SJSA1 (cell line): ENCODE measurements at places on chromosomes 1 and 21. TPM values are rescaled to one million over a fixed set of nuclear protein-coding genes. Genes with fewer than 3 reads are reported as not detected.

- no peak overlapping the region for H3K4me3 ChIP-seq
- H3K36me3 ChIP-seq: peaks cover 85% of the 10 kb centered on the region
- H3K27me3 ChIP-seq: no peaks in the 10 kb centered on the region
- H3K4me1 ChIP-seq: peaks cover 16% of the 10 kb centered on the region
- DNase-seq: no peak
Measured at GRCh38 chr1:53959664-53960250, 13.6 kb downstream of the LRRC42 start.

GRCh38 chr1:10699470-10699835, 97.0 kb downstream of the CASZ1 start:
- H3K4me1 ChIP-seq: peaks cover 4% of the 10 kb centered on the region
- H3K27me3 ChIP-seq: peaks cover 45% of the 10 kb centered on the region
- H3K36me3 ChIP-seq: no peaks in the 10 kb centered on the region
- no peak overlapping the region for H3K4me3 ChIP-seq

DNA sequence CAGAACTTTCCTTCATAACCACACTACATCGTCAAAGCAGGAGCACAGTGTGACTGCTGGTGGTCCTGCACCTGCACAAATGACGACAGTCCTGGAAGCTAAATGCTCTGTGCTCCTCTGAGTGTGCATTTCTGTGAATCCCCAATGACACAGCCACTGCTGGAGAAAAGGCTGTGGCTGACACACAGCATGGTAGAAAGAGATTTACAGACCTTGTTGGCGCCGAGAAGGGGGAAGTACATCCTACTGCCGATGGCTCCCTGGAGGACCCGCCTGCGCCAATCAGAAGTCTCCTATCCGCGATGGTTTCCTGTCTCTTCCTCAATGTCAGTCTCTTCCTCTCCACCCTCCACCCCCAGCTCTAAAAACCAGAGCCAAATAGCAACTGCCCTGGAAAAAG, 115.4 kb upstream of the RAB4A start:
- H3K36me3 ChIP-seq: no peaks in the 10 kb centered on the region
- H3K4me3 ChIP-seq: no peak overlapping the region
- DNase-seq: no peak
- no peaks in the 10 kb centered on the region for H3K27me3 ChIP-seq

DNA sequence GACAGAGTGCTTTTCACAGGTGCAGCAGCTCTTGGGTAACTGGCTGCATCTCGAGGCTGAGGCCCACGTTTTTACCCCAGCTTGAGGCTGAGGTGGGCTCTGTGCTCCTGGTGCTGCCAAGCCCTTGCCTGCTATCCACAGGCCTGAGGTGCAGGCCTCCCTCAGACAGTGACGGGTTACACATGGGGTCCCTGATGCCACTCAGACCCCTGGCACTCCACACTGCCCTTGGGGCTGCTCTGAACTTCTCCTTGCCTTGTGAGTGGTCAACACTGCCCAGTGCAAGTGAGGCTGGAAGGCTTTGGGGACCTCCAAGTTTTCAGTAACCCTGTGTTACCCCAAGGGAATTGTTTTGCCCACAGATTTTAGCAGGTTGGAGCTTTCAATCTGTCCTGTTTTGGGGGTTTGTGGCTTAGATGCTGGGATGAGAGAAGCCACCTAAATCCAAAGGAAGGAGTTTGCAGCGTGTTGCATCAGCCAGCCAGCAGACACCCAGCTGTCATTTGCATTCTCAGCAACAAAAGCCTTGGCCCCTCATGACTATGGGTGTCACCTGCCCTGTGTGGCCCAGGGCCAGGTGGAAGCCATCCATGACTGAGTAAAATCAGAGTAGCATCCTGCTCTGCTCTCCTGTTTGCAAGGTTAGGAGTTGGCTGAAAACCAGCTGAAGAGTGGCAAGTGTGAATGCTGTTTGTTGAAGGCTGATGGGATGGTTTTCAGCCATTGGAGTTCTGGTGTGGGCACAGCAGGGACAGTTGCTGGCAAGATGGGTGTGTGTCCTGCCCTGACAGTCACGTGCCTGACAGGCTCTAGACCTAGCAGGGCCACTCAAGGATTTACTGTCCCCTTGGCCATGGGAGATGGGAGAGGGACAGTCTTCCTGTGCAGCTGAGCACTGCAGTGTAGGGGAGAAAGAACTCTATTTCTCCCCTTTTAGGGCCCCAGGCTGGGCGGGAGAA, 3.2 kb downstream of the RNF187 start:
- peaks cover 37% of the 10 kb centered on the region for H3K36me3 ChIP-seq
- H3K27ac ChIP-seq: no peak overlapping the region
- H3K27me3 ChIP-seq: no peaks in the 10 kb centered on the region
- peaks cover 22% of the 10 kb centered on the region for H3K4me1 ChIP-seq

DNA sequence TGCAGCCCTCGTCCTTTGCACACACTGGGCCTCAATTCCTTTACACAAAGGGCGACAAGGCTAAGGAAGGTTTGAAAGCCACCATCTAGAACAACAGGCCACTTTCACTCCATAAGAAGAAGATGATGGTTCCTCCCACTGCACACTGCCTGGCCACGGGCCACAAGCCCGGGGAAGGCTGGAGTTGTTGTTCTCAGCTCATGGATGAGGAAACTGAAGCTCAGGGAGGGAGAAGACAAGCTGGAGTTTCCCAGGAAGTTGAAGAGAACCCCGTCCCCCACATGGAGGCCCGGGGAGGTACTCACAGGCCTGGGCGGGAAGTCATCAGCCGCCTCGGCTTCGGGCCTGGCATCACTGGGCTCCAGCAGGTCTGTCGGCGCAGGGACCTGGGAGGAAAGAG, 24.6 kb upstream of the DDOST start:
- no peaks in the 10 kb centered on the region for H3K4me1 ChIP-seq
- no peak overlapping the region for H3K27ac ChIP-seq
- H3K4me3 ChIP-seq: no peak overlapping the region
- H3K27me3 ChIP-seq: no peaks in the 10 kb centered on the region

GRCh38 chr1:42152907-42153600, at the start of gene GUCA2B:
TSS of gene GUCA2B (plus strand) at chr1:42153410. CDS start at chr1:42153451, 41 bp downstream.
- H3K4me3 ChIP-seq: no peak within 1 kb of the TSS
- DNase-seq: no peak
- 0 out of 2 replicates have a peak, but pooled peaks cover 7% of the 10 kb centered on the region for H3K27me3 ChIP-seq
- no peaks in the 10 kb centered on the region for H3K36me3 ChIP-seq

DNA sequence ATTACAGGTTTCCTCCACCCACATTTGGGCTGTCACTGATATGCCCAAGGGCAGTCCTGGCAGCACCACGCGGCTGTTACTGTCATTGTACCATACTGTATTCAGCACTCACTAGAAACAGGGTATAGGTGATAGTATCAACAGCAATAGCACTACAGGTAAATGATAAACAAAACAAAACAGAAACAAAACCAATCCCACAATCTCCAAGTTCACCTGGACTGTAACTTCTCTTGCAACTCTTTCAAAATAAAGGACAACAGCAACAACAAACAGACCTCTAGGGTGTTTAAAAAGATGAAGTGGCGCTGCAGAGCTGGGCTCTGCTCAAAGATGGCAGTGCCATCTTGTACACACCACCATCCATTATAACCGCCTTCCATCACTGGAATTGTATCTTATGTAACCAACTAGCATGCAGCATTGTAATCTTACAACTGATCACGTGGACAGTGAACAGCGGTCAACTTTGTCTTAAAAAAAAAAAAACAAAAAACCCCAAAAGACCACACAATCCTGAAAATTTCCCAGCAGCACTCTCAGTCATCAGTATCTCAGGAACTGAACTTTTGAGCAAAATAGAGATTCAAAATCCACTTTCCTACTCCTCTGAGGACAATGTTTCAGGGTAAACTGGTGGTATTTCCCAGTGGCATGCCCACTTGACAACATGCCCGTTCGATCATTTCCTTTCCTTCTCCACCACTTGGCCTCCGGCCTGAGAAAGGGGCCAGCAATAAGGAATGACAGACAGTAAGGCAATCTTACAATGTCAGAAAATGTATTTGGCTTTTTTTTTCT, 3.8 kb downstream of the IRF2BP2 start:
- H3K4me3 ChIP-seq: peak overlapping the region; percentile 71
- H3K27me3 ChIP-seq: no peaks in the 10 kb centered on the region
- H3K36me3 ChIP-seq: peaks cover 72% of the 10 kb centered on the region
- peak overlapping the region; percentile 88 for H3K27ac ChIP-seq

DNA sequence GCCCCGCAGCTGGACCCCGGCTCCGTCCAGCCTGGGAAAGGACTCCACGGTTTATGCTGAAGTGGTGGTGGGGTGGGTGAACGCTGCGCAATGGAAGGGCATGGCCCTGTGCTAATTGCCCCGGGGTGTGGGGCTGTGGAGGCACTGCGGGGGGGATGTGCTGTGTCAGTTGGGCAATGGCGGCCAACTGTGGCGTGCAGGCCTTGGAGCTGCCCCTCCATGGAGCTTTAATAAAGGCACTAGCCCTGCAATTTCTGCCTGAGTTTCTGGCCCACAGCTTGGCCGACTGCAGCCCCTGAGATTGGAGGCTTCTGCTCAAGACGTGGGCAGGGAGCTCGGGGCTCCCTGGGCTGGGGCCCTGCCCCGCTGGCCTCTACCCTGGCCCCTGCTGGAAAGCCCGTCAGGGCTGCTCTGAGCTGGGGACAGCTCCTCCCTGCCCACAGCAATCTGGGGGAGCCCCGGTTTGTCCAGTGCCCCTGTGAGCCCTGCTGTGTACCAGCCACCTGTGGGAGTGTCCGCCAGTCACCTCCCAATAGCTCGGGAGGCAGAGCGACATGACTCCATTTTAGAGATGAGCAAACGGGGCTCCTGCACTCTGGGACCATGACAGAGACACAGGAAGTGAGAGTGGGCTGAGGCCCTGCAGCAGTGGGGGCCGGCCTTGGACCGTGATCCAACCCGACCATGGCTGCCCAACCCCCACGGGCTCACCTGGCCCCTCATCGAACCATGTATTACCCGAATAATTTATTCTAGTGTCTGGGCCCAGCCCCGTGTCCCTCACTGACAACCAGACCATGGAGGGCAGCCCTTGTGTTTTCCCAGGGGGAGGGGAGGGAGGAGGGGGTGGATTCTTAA, 8.7 kb upstream of the TNFRSF14 start:
- H3K27ac ChIP-seq: no peak overlapping the region
- no peak for DNase-seq
- no peaks in the 10 kb centered on the region for H3K36me3 ChIP-seq
- peak overlapping the region; percentile 39 for H3K4me3 ChIP-seq

DNA sequence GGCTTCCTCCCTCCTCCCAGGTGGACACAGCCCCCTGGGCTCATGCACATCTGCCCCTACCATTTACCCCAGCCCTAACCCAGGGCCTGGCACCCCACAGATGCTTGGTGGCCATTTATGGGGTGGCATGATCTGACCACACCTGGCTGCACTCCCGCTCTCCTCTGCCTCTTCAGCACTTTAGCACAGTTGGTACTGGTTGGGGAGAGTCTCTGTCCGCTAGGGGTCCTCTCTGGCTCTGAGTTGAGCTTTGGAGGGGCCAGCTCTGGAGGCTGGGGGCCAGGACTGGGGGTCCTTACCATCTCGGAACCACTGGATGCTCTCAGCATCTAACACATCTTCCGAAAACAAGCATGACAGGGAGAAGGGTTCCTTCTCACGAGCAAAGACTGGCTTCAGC, 17.4 kb downstream of the MYOM3 start:
- no peak overlapping the region for H3K4me3 ChIP-seq
- DNase-seq: no peak
- H3K4me1 ChIP-seq: no peaks in the 10 kb centered on the region
- H3K36me3 ChIP-seq: no peaks in the 10 kb centered on the region
- no peaks in the 10 kb centered on the region for H3K27me3 ChIP-seq
- H3K27ac ChIP-seq: no peak overlapping the region

GRCh38 chr1:236021424-236022135, 43.3 kb downstream of the NID1 start:
- DNase-seq: no peak
- H3K4me1 ChIP-seq: no peaks in the 10 kb centered on the region
- peaks cover 35% of the 10 kb centered on the region for H3K36me3 ChIP-seq
- no peak overlapping the region for H3K4me3 ChIP-seq

DNA sequence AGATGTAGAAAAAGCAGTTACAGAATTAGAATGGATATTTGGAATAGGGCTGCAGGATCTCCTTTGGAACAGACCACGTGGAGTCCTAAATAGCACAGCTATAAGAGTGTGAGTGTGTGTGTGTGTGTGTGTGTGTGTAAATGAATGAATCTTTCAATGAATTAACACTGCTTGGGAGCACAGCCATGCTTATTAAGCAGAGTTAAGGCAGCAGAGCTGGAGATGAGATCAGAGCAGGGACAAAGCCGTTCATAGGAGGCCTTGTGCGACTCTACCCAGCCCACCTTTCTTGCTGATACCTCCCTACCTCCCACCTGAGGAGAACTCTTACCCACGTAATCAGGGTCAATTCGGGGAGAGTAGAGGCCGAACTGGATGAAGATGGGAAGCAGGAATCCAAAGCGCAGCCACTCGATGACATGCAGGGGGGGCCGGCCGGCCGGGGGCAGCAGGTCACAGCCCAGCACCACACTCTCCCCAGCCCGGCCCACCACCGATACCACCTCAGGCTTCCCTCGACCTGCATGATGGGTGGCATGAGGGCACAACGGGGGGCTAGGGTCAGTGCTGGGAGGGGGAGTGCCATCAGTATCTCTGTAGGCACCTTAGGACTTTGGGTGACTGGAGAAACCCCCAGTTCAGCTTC, 2.7 kb downstream of the IGSF9 start:
- no peak for DNase-seq
- H3K4me3 ChIP-seq: no peak overlapping the region
- H3K27me3 ChIP-seq: peaks cover 60% of the 10 kb centered on the region

DNA sequence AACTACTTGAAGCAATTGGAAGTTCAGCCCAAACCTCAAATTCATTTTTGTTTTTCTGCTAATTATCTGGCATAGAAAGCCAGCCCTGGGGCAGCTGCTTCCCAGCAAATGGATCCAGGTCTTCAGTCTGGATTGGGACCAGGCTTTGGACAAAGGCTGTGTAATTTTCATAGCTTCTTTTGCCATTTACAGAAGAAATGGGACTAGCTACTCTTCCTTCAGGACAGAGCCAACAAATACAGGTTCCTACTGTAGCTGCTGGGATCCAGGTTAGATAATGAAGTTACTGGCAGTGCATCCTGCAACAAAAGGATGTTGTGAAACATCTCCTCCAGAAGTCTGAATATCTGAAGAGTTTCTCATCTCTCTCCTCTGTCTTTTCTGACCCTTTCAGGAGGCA, 171.5 kb upstream of the CAMK1G start:
- H3K4me3 ChIP-seq: no peak overlapping the region
- H3K27me3 ChIP-seq: no peaks in the 10 kb centered on the region
- DNase-seq: no peak

GRCh38 chr1:116503546-116504307, 67.1 kb downstream of the CD58 start:
- H3K27me3 ChIP-seq: no peaks in the 10 kb centered on the region
- no peak for DNase-seq
- H3K36me3 ChIP-seq: no peaks in the 10 kb centered on the region
- peaks cover 23% of the 10 kb centered on the region for H3K4me1 ChIP-seq
- peak overlapping the region; percentile 74 for H3K27ac ChIP-seq

The DDR2 gene
- 52.7 and 62.8 TPM in 2 replicates for total RNA-seq

The DAB1 gene
- total RNA-seq: not detected in 2 replicates

The IL19 gene
- not detected in 2 replicates for total RNA-seq

The CGN gene
- total RNA-seq: 0.26 and 1.2 TPM in 2 replicates

The NR5A2 gene
- total RNA-seq: 0.03 TPM in 1 of 2 replicates, not detected in the other

The CYP4A22 gene
- total RNA-seq: not detected in 2 replicates

The NR1I3 gene
- total RNA-seq: not detected in 2 replicates

The LCE2D gene
- total RNA-seq: not detected in 2 replicates
